ENCODE measurements at places on chromosomes 1 and 21. TPM values are rescaled to one million over a fixed set of nuclear protein-coding genes. Genes with fewer than 3 reads are reported as not detected.

CD5L gene
- not detected for total RNA-seq

KCNE2 gene
- not detected for total RNA-seq

PCSK9 gene
- total RNA-seq: 125 TPM

TTC22 gene
- 18.1 TPM for total RNA-seq

CGN gene
- 10.7 TPM for total RNA-seq

RGS8 gene
- total RNA-seq: not detected

CDK18 gene
- 15.0 TPM for total RNA-seq

RHBDL2 gene
- 12.6 TPM for total RNA-seq

TMPRSS3 gene
- total RNA-seq: not detected

ZFP69 gene
- total RNA-seq: 3.0 TPM

SPATA46 gene
- total RNA-seq: not detected

DCST1 gene
- not detected for total RNA-seq

PRDX6 gene
- total RNA-seq: 240 TPM

LYPD8 gene
- not detected for total RNA-seq

CFHR4 gene
- total RNA-seq: not detected

KIRREL1 gene
- 65.4 TPM for total RNA-seq

Measured in airway epithelial cell (primary cell).